ENCODE measurements at places on chromosomes 13 and 19.

GRCh38 chr13:80666782-80667552 is 326.0 kb upstream of the SPRY2 start:
- no peak for DNase-seq

- no peak for DNase-seq
Measured at GRCh38 chr19:3269916-3270671, 45.6 kb downstream of the CELF5 start.

GRCh38 chr13:40549500-40550094 is 116.8 kb downstream of the FOXO1 start:
- DNase-seq = no peak

DNA sequence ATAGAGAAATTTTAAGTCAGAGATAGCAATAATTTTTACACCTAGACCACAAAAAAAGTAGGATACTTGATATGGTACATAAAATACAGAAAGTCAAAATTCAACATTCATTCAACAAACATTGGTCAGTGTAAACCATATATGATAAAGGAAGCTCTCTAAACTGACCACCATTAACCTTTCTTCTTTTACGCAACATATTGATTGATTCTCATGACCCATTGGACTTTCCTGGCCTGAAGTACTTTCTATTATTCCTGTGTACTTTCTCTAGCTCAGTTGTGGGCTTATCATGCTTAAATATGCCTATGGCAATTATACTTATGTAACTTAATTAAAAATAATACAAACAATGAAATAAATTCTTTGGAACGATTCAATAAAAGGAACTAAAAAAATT is 10.7 kb downstream of the PIBF1 start:
- DNase-seq = no peak

- DNase-seq = no peak
Measured at GRCh38 chr13:84864341-84864740, 934.9 kb downstream of the SLITRK6 start.

DNA sequence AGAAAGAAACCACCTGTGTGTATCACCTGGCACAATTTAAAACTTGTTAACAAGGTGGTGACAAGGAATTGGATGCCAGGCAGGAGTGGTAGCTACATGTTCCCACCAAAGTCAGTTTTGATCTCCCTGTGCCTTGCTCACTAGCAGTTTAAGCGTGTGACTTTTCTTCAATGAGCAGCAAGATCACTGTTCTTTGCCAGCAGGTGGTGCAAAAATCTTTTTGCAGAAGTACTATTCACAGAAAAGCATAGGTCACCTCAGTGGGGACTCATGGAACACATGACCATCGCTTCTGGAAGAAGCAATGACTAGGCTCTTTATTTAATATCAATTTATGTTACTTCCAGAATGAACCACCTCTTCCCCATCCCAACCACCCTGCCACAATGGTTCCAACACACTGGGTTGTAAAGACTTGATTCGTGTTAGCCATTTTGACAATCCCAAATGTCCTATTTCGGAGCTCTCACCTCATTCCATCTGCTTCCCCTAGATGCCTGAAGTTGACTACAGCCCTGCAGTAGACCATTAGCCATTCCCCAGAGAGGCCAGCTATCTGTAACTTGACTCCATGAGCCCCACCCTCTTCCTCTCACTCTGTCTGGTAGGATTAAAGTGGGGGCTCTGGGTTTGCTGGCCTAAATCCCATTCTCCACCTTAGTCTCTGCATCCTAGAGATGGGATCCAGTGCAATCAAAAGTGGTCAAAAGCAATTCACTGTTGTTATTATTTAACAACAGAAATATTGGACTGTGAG is 59.1 kb upstream of the TNFRSF19 start:
- no peak for DNase-seq

DNA sequence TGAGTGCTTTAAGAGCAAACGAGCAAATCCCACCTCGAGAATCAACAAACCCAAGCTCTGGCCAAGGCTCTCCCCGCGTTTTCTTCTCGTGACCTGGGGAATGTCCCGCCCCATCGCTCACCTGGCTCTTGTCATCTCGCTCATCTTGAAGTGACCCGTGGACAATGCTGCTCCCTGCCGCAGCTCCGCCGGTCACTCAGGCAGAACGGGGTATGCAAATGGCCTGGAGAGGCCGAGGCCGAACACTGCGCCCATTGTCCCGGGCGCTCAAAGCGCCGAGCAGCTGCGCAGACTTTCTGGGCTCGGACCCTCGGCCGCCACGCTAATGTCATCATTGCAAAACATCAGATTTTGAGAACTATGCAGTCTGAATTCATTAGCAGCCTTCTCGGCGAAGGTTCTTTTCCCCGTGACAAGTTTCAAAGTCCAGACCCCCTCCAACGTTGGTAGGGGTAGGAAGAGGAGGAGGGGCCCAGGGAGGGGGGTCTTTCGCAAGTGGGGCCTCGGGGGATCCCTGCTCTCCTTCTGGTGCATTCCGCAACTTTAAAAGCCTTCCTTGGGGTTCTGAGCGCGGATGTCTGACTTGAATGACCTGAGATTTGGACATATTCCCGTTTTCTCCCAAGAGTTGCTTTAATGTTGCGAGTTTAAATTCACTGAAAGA is 39.7 kb downstream of the SOX1 start:
- DNase-seq = no peak

GRCh38 chr13:98415326-98416070 is 161.4 kb downstream of the STK24 start:
- no peak for DNase-seq
